Thoracic aorta (tissue), 2 donors: ENCODE measurements at places on chromosomes 4 and X.

DNA sequence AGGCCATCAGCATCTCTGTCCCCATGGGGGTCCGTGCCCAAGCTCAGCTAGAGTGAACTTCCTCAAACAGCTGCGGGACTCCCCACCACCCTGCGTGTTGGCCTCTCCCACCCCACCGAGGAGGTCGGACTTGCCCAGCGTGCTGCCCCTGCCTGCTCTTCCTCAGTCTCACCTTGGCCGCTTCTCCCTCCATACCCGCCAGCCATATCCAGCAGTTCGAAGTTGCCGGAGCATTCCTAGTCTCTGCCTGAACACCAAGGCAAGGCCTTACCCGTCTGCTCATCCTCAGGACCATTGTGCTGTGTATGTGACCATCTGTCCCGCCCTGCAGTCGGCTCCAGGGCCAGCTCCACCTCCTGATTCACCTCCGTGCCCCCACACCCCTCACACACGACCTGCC lies 84.5 kb downstream of the WFS1 start:
- no peak for DNase-seq

GRCh38 chr4:102259702-102260101 lies 85.6 kb downstream of the SLC39A8 start:
- DNase-seq, result no peak

DNA sequence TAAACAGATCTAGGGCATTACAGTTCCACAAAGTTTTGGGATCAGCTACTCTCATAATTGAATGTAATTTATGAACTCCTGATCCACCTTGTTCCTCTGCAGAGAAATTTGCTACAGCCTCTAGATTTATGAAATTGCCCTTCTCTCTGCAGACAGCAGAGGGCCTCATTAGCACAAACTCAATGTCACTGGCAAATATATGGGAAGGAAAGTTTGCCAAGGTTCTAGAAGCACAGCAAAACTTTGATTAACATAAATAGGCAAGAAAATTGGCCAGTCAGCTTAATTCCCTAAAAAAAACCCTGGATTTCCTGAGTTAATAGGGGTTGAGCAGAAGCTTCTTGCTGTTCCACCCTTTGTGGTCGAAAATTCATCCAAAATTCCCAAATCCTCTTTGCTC lies 31.5 kb downstream of the PRPS1 start:
- DNase-seq, result no peak

DNA sequence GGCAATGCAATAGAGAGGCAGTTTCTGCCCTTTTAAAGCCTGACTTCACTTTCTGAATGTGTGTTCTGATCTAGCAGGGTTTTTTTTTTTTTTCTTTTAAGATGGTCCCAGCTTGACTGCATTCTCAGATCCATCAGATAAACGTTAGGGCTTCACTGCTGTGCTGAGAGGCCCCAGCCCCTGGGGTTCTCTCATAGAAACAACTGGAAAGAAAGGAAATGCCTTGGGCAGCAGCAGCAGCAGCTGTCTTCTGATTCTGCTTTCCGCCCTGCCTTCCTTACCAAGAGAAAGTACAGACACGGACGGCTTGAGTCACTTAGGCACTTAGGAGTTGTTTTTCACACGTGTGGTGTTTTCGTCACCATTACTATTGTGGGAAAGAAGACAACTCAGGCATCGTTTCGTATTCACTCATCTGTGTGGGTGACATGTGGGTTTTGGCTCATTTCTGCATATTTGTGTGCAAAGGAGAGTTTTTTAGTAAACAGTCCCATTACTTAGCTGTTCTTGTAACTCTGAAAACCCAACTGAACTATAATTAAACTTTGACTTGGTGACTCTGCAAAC lies 172.0 kb downstream of the PTTG2 start:
- DNase-seq, result peak; percentile 57

GRCh38 chr4:82715731-82716617 lies 82.6 kb downstream of the SCD5 start:
- no peak for DNase-seq

DNA sequence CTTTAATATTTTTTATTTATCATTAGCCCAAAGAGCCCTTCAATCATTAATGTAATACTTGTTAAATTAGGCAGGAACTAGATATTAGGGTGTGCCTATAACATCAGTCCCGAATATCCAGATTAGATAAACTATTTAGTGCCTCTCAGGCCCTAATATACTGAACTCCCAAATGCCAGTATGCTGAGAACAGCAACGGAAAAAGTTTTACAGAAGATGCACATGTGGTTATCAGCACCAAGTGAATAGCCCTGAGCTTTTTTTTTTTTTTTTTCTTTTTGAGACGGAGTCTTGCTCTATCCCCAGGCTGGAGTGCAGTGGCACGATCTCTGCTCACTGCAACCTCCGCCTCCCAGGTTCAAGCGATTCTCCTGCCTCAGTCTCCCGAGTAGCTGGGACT lies 13.0 kb upstream of the ELF2 start:
- DNase-seq, result no peak

DNA sequence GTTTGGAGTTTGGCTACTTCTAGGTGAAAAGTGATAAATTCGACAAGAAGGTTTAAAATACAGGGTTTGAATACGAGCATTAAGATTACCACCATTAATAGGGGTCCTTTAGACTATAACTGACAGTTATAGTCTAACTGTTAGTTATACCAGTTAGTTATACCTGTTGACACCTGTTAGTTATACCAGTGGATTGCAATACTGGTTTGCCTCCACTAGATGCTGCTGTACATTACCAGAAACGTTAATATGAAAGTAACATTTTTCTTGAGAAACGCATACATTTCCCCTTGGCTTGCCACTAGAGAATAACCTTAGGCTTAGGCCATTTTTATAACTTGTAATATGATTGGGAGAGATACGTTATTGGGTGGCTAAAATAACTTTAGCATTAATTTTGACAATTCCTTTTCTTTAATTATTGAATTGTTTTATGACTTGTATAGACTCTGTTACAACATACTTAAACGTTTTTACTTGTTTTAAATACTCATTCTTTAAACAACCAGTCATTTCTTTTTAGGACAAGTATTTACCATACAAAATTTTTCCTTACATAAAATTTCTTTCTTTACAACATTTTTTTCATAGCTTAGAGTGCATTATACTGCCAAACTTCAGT lies 911.2 kb downstream of the FSTL5 start:
- no peak for DNase-seq

- no peak for DNase-seq
These were observed 2.1 kb upstream of the WFS1 start for GRCh38 chr4:6267573-6267972.

GRCh38 chr4:138866314-138866713 lies 149.3 kb upstream of the NOCT start:
- no peak for DNase-seq

GRCh38 chr4:67122029-67122428 lies 423.3 kb downstream of the CENPC start:
- no peak for DNase-seq

DNA sequence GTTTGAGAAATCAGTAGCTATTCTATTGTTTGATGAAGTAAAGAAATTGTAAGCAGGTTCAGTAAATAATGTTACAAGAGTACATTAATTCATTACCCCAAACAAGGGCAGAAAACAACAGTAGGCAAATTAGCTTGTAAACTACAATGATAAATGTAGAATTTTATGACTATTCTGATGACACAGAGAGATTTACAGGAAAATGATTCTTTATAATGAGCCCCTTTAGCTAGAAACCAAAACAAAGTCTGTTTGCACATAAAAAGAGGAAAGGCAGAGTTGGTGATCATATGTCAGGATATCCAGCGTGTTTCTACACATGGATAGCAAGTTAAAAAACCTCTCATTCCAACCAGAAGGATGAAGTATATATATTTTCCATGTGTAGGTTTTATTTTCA lies 204.8 kb downstream of the CFAP299 start:
- DNase-seq, result no peak

DNA sequence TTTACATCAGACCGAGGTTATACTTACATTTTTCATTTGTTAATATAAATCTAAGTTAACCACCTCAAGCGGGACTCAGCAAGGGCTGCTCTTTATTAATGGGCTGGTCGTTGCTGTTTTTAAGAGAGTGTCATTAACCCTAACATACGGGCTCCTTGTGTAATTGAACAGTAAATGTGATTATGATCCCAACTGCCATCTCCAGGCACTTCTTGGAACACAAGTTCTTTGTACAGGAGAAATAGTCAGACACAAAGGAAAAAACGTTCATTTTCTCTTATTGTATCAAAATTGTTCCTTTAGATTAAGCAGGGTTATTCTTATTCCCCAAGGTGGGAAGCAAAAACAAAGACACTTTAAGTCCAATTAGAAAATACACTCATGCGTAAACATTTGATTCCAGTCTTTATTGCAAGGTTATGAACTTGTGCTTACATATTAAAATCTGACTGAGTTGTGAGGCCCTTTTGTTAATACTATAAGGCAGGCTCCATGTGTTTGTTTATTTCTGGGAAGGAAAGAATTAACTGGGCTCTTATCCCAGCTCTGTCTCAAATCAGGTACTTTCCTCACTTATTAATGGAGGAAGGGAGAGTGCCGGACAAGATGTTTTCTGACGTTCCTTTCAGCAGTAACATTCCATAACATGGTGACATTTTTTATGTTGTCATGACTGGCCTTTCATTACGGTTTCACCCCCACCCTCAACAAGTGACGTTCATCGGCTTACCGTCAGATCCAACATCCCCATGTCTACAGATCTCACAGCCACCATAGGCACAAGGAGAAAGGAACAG lies 95.9 kb downstream of the RASL11B start:
- no peak for DNase-seq

- DNase-seq, result no peak
These were observed 115.9 kb upstream of the RBPJ start for GRCh38 chr4:26204911-26205370.

DNA sequence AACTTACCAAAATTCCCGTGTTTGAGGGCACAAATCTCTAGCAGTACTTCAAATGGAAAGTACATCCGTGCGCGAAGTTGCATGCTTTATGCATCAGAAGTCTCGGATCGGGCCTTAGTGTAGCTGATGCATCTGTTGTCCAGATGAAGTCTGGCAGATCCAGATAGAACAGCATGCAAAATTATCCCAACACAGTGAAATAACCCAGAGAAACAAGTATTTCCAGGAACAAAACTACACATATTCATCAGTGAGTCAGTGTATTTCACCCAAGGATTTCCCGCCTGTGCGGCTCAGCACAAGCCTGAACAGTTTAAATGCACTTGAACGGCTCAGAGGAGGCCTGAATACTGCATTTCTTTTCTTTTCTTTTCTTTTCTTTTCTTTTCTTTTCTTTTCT lies 27.4 kb upstream of the CLDN24 start:
- DNase-seq, result no peak

DNA sequence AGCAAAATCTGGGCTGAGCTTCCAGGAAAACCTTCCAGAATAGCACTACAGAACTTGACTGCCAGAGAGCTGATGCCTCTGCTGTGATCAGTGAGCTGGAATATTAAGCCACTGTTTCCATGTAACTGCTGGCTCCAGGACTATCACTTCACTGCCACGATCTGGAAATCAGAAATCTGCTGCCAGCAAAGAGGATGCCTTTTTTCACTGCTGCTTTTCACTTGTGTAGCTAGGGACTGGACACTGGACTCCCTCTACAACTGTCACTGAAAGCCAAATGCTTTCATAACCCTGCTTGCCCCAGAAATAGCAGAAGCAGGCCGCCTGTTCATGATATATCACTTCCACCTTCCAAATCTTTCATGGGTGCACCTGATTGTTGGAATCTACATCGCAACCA lies 9.4 kb upstream of the AP1S2 start:
- DNase-seq, result no peak
